ENCODE measurements at places on chromosomes 7 and 10.
A peak's percentile ranks its signal among the peaks of the same experiment; 100 is the strongest.

DNA sequence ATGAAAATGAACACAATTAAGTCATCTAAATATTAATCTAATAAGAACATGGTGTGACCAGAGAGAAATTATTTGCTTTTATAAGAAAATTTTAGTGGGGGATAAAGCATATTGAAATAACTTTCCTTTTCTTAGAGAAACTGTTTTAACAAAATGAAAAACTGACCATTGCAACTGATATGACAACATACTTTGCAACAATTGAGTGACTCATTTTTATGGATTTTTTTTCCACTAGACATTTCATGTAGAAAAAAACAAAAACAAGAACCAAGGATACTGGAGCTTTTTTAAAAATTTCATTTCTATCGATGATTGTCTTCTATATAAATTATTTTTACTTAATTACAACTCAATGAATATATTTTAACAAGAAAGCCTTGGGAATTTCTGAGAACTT lies 90.0 kb downstream of the C1GALT1 start:
- DNase-seq, result no peak

DNA sequence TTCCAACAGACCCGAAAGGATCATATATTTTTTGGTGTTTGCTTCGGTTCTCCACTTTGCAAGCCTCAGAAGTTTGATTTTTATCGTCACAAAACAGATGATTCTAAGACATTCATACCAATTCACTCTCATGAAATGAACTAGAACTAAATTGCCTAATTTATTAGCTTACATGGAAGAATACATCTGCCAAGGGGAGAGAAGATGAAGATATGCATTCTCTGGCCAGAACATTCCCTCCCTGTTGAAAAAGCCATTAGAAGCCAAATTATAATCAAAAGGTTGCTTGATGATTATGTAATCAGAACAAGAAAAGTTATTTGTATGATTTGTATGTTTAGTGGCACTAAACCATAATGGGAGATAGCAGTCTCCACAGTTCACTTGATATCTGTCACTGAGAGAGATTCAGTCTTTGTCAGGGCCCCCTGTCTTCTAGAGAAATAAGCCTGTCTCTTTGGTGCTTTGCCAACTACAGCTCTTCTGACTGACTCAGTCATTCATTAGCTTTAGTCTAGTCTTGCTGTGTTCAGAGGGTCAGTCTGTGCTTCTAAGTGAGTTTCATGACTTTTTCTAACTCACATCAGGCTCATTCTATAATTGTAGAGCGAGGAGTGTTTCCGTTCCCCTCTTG lies 95.3 kb upstream of the GNAI1 start:
- no peak for DNase-seq

DNA sequence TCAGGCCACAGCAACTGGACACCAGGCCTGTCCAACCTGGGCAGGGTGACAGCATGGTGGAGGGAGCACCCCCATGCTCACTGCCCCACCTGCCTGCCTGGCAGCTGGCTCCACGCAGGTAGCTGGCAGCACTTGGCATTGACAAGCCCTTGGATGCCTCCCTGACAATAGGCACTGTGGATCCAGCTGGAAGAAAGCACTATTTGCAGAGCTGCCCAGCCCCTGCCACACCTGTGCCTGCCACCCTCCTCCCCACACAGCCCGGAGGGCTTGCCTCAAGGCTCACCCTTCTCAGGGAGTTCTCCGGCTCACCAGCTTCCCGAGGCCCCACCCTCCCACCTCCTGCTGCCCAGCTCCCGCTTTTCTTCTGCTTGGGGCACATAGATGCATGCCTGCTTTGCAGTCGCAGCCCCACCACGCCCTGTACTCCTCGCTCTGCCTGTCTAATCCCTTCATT lies 160.1 kb downstream of the NEURL1 start:
- no peak for DNase-seq

GRCh38 chr7:47669901-47670384 lies 88.0 kb upstream of the TNS3 start:
- DNase-seq, result no peak

DNA sequence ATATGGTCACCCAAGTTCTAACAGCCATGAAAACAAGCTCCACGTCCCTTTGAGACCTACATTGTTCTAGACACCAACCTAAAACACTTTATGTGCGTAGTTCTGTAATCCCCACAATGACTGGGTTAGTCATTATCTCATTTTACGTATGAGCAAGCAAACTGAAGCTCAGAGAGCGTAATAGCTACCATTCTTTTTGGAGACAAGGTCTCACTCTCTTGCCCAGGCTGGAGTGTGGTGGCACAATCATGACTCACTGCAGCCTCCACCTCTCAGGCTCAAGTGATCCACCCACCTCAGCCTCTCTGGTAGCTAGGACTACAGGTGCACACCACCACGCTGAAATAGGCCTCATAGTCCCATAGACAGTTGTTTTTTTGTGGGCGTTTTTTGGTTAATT lies 10.5 kb downstream of the DAGLB start:
- no peak for DNase-seq

DNA sequence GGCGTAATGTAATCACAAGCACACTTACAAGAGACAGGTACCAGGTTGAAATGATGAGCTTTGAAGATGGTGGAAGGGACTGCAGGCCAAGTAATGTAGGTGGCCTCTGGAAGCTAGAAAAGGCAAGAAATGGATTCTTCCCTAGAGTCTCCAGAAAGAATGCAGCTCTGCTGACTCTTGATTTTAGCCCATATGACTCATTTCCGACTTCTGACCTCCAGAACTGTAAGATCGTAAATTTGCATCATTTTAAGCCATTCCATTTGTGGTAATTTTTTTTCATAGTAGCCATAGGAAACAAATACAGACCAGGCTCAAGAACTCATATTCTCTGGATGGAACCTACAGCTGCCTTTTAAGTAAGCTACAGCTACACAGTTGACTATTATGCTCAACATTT lies 315.5 kb downstream of the MAGI2 start:
- no peak for DNase-seq

DNA sequence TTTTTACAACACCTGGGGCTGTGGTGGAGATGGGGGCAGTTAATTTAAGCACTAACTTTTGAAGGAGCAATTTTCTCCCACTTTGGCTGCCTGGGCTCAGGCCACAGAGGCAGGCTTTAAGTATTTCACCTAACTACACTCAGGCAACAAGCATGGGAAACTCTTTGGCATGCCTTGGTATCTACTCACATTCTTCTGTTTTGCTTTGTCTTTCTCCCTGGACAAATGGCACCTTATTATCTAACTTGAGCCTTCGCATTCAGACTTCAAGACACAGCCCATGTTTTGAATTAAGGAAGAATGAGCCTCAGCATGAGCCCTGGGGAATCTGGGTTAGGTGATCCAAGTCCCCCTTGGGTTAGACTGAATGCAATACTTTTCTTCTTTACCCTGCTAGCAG lies 31.8 kb upstream of the BMPER start:
- DNase-seq, result no peak

- DNase-seq, result no peak
These were observed 177.6 kb downstream of the PLXDC2 start for GRCh38 chr10:19993714-19994315.

- DNase-seq, result no peak
These were observed 31.9 kb upstream of the INSYN2A start for GRCh38 chr10:127228195-127228787.

GRCh38 chr7:108711611-108712010 lies 141.9 kb downstream of the DNAJB9 start:
- DNase-seq, result no peak

DNA sequence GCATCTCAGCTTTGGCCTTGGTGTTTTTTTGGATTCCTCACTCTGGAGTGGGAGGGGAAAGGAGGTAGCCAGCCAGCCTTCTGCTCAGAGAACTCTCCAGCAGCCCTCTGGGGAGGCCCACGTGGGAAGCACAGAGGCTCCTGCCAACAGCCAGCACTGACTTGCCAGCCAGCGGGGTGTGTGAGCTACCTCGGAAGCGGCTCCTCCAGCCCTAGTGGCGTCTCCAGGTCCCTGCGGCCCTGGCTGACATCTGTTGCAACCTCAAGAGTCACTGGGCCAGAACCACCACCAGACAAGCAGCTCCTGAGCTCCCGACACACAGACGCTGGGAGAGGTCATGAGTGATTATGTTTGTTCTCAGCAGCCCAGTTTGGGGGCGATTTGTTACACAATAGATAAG lies 180.2 kb upstream of the FZD8 start:
- peak; percentile 5 for DNase-seq

GRCh38 chr7:26365901-26366275 lies 74.2 kb downstream of the SNX10 start:
- DNase-seq, result no peak

GRCh38 chr7:157970744-157971143 lies 616.9 kb downstream of the PTPRN2 start:
- no peak for DNase-seq

DNA sequence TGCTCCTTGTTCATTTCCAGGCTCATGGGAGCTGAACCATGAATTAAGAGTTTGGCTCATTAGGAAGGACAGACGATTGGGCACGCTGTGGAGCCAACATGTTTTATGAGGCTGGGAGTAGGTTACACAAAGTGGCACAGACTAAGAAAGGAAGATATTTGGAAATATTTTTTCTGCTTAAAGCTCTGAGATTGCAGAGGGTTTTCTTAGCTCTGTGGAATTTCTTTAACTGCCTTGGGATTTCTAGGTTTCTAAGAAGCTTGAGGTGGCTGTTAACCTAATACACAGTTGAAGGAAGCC lies 344.6 kb downstream of the RNLS start:
- no peak for DNase-seq

DNA sequence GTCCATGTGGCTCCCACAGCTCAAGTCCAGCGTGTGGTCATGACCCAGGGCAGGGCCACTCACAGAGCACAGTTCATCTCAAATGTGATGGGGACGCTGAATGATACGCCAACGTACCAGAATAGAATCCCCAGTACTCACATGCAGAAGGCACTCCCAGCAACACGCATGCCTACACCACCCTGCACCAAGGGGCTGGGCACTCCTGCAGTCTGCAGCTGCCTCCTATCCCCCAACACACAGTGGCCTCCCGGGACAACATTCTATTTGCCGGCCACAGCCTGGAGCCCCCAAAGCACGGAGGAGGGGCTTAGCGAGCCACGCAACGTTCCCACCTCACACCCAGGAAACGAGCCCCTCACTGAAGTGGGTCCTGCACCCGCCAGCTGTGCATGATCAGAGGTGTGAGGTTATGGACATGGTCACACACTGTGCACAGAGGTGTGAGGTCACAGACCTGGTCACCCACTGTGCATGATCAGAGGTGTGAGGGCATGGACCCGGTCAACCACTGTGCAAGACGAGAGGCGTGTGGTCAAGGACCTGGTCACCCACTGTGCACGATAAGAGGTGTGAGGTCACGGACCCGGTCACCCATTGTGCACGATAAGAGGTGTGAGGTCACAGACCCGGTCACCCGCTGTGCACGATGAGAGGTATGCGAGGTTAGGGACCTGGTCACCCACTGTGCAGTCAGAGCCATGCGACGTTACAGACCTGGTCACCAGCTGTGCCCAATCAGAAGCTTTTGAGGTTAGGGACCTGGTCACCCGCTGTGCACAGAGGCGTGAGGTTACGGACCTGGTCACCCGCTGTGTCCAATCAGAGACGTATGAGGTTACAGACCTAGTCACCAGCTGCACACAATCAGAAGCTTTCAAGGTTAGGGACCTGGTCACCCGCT lies 182.8 kb downstream of the DIP2C start:
- no peak for DNase-seq

DNA sequence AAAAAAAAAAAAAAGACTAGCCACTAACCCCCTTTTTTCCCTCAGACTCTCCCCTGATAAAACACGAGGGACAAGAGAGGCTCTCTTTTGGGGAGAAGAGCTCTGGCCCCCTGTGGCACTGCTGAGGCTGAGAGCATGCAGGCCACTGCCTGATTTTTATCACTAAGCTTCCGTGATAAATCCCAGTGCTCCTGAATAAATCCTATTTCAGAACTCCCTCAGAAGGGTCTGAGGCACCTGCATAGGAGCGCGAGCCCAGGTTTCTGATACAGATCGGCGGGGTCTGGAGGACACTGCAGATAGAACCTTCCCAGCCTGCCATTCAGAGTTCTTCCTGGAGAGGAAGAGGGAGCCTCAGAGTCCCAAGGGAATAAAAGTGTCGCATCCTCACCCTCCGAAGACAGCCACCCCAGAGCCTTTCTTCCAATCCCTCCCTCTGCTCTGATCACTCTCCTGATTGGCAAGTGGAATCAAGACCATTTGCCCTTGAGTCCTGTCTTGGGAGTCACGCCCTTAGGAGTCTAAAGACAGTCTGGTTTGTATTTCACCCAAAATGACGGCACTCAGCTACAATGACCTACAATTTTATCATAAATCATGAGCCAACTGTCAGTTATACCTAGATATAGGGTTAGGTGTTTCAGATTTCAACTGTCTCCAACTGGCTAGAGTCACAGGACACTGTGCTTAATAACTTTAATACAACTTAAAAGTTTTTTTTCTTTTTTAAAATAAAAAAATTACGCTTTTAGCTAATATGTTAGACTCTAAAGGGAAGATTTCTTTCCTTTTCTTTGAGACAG lies 153.5 kb downstream of the RNF216 start:
- no peak for DNase-seq

- no peak for DNase-seq
These were observed 24.5 kb downstream of the TMEM209 start for GRCh38 chr7:130180571-130181262.

DNA sequence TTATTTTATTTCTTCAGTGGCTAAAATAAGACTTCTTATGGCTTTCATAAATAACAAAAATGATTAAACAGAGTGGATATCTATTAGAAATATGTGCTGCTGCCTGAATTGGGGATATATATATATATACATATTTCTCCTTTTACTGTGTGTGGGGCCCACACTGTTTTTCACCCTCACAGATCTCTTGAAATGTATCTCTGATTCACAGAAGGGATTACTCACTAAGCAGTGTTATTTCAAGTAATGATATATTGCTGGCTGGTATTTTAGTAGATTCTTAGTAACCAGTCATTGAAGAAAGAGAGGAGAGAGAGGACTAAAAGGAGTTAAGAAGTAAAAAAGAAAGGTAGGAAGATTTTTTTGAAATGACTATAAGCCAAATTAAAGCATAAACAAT lies 308.6 kb upstream of the NRP1 start:
- DNase-seq, result no peak

- DNase-seq, result no peak
These were observed 57.6 kb downstream of the CNNM2 start for GRCh38 chr10:102975483-102976379.

GRCh38 chr7:127986581-127987521 lies 44.4 kb downstream of the LRRC4 start:
- DNase-seq, result no peak

DNA sequence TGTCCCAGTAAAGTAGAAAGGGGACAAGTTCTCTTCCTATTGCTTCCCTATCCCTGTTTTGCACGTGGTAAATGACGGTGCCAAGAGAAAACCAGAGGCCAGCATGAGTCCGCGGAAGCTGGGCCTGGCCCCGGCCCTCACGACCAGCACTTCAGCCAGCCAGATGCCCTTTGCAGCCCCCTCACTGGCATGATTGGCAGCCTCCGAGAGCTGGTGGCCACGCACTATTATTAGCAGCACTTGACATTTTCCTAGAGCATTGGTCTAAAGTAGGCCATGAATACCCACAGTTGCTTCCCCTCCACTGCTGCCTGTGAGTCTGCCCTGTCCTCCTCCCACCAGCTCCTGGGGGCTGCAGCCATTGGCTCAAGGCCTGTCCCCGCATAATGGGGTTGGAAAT lies 369.1 kb downstream of the PLXNA4 start:
- no peak for DNase-seq

- DNase-seq, result no peak
These were observed 17.2 kb downstream of the INHBA start for GRCh38 chr7:41685684-41686083.

All from neural crest cell (in vitro differentiated cells).